ENCODE measurements at places on chromosomes 6 and 20. TPM values are rescaled to one million over a fixed set of nuclear protein-coding genes. Genes with fewer than 3 reads are reported as not detected.

SSTR4 gene
- 0.17 TPM for total RNA-seq

SIRPB1 gene
- 0.84 TPM for total RNA-seq

RPS21 gene
- 1,819 TPM for total RNA-seq

MTFR2 gene
- 11.9 TPM for total RNA-seq

SASH1 gene
- 2.4 TPM for total RNA-seq

MAK gene
- total RNA-seq: 0.09 TPM

ELOVL2 gene
- total RNA-seq: 3.6 TPM

TCF15 gene
- total RNA-seq: not detected

SCRT2 gene
- not detected for total RNA-seq

HLA-DRB5 gene
- not detected for total RNA-seq

CNBD2 gene
- 3.7 TPM for total RNA-seq

ZC2HC1B gene
- total RNA-seq: not detected

OPRM1 gene
- not detected for total RNA-seq

MAP3K7 gene
- 11.6 TPM for total RNA-seq

SLC2A4RG gene
- 86.9 TPM for total RNA-seq

NINL gene
- total RNA-seq: 12.7 TPM

BEND6 gene
- 1.8 TPM for total RNA-seq

NDUFAF5 gene
- total RNA-seq: 32.6 TPM

HCRTR2 gene
- total RNA-seq: not detected

CDSN gene
- not detected for total RNA-seq

COL11A2 gene
- 1.5 TPM for total RNA-seq

ARFGAP1 gene
- total RNA-seq: 79.4 TPM

GNL1 gene
- 31.9 TPM for total RNA-seq

PTK6 gene
- 2.8 TPM for total RNA-seq

HFE gene
- 12.4 TPM for total RNA-seq

IRAK1BP1 gene
- 0.76 TPM for total RNA-seq

LCA5 gene
- 1.3 TPM for total RNA-seq

DPPA5 gene
- total RNA-seq: not detected

OR2H2 gene
- total RNA-seq: not detected

ZC3H12D gene
- 0.23 TPM for total RNA-seq

HLA-DPB1 gene
- not detected for total RNA-seq

SNAP91 gene
- 0.14 TPM for total RNA-seq

MAS1 gene
- total RNA-seq: not detected

RAD21L1 gene
- not detected for total RNA-seq

DCDC2 gene
- 2.0 TPM for total RNA-seq

PACRG gene
- total RNA-seq: not detected

VGLL2 gene
- total RNA-seq: not detected

DYNLT2 gene
- 0.81 TPM for total RNA-seq

C6orf52 gene
- 2.6 TPM for total RNA-seq

SLC24A3 gene
- total RNA-seq: not detected

FAM217A gene
- not detected for total RNA-seq

ANGPT4 gene
- not detected for total RNA-seq

FERMT1 gene
- total RNA-seq: 16.7 TPM

SIRPG gene
- total RNA-seq: not detected

AHCY gene
- total RNA-seq: 337 TPM

FHL5 gene
- total RNA-seq: not detected

SIRPD gene
- total RNA-seq: not detected

LHFPL5 gene
- total RNA-seq: not detected

MICB gene
- total RNA-seq: 7.2 TPM

IMPG1 gene
- not detected for total RNA-seq

PABPC1L gene
- 17.2 TPM for total RNA-seq

SLC22A3 gene
- 44.9 TPM for total RNA-seq
